Peyer's patch (tissue), 4 donors: ENCODE measurements at places on chromosomes 12 and 14. TPM values are rescaled to one million over a fixed set of nuclear protein-coding genes. Genes with fewer than 3 reads are reported as not detected.
A peak's percentile ranks its signal among the peaks of the same experiment; 100 is the strongest.

DNA sequence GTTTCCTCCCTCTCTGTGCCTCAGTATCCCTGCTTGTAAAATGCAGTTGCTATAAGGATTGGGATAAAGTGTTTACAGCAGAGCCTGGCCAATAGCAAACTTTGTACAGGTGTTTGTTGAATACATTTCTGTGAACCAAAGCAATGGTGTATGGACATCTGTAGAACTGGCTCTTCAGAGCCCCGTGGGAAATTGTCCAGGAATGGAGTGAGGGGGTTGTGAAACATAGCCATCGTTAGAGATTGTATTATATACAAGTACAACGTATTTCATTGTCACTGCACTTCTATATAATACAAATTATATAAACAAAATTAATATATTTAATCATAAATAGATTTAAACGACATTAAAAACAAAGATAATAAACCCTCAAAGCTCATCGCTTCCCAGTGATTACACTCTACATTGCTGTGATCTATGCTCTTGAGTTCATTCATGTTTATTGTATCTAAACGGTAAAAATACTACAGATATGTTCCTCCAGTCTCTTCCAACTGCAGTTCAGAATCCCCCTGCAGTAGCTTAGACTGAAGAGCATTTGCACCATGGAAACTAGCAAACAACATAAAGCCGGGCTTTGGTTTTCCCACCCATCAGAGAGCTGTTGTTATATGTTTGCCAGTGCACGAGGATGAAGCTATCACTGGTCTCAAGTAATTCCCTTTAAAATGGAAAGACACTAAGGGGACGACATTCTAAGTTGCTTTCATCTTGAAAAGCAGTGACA is 216.7 kb downstream of the TMEM132C start:
- H3K4me3 ChIP-seq = no peak overlapping the region
- H3K27ac ChIP-seq = no peak overlapping the region
- no peak for DNase-seq
- H3K4me1 ChIP-seq = no peaks in the 10 kb centered on the region
- no peaks in the 10 kb centered on the region for H3K36me3 ChIP-seq

DNA sequence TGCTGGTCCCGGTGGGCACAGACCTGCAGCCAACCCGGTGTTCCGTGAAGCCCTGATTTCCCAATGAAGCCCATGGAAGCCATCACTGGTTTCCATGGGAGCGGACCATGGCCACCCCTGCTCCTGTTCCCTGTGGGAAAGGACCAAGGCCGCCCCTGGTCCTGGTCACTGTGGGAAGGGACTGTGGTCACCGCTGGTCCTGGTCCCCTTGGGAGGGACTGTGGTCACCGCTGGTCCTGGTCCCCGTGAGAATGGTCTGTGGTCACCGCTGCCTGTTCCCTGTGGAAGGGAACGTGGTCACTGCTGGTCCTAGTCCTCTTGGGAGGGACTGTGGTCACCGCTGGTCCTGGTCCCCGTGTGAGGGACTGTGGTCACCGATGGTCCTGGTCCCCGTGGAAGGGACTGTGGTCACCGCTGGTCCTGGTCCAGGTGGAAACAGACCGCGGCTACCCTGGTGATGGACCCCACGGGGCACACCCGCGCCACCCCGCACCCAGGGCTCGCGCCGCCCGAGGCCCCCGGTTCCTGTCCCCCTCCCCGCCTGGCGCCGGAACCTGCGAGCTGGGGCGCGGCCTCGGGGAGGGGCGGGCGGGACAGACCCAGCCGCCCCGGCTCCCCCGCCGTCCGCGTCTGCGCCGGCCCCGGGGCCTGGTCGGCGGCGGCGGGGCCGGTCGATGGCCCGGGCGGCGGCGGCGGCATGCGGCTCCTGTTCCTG is at the start of gene GLT1D1:
TSS of gene GLT1D1 (plus strand) at position 594 of the 715 bp plus-strand sequence. CDS start at position 698, 104 bp downstream.
- peaks cover 4% of the 10 kb centered on the region for H3K27me3 ChIP-seq
- DNase-seq = peak; percentile 29
- peaks cover 4% of the 10 kb centered on the region for H3K4me1 ChIP-seq
- H3K4me3 ChIP-seq = no peak within 1 kb of the TSS

Gene PRKD1
- 0.88 TPM for total RNA-seq

Gene PGF
- 28.1 TPM for total RNA-seq

- H3K27me3 ChIP-seq = no peaks in the 10 kb centered on the region
- no peaks in the 10 kb centered on the region for H3K36me3 ChIP-seq
- peaks cover 10% of the 10 kb centered on the region for H3K4me1 ChIP-seq
- H3K27ac ChIP-seq = peak overlapping the region; percentile 23
Observed at GRCh38 chr12:89166525-89166934, 185.8 kb downstream of the DUSP6 start.

DNA sequence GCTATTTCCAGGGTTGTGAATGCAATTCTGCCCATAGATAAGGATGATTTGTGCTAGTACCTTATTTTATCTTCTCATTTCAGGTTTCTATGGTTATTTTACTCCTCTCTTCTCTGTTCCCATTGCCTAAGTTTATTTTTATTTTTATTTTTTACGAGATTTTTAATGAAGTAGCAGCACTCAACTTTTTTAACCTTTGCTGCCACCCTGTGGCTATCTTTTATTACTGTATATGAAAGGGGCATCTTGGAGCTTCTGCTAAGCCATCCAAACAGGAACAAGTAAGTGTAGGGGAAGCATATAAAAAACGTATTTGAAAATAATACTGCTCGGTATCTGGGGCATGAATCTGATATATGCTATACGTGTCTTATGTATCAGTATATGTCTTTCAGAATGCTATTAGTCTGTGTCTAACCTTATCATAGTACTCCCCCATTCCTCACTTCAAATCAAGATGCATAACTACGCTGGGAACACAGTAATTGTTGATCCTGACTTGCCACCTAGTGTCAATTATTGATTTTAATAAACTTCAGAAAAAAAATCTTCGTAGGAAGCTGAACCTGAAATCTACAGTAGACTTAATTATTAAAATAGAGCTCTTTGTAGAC is 60.3 kb downstream of the KLRG1 start:
- no peaks in the 10 kb centered on the region for H3K4me1 ChIP-seq
- no peaks in the 10 kb centered on the region for H3K27me3 ChIP-seq
- no peak overlapping the region for H3K4me3 ChIP-seq
- no peaks in the 10 kb centered on the region for H3K36me3 ChIP-seq
- no peak overlapping the region for H3K27ac ChIP-seq
- DNase-seq = no peak

Gene IAPP
- total RNA-seq = not detected

- DNase-seq = no peak
- no peaks in the 10 kb centered on the region for H3K27me3 ChIP-seq
- H3K4me3 ChIP-seq = no peak overlapping the region
- no peak overlapping the region for H3K27ac ChIP-seq
Observed at GRCh38 chr14:38209572-38210557, 2.2 kb downstream of the SSTR1 start.

GRCh38 chr14:76334316-76334715 is 41.6 kb upstream of the ESRRB start:
- no peaks in the 10 kb centered on the region for H3K4me1 ChIP-seq
- no peak for DNase-seq
- no peaks in the 10 kb centered on the region for H3K27me3 ChIP-seq
- no peak overlapping the region for H3K27ac ChIP-seq
- no peaks in the 10 kb centered on the region for H3K36me3 ChIP-seq

DNA sequence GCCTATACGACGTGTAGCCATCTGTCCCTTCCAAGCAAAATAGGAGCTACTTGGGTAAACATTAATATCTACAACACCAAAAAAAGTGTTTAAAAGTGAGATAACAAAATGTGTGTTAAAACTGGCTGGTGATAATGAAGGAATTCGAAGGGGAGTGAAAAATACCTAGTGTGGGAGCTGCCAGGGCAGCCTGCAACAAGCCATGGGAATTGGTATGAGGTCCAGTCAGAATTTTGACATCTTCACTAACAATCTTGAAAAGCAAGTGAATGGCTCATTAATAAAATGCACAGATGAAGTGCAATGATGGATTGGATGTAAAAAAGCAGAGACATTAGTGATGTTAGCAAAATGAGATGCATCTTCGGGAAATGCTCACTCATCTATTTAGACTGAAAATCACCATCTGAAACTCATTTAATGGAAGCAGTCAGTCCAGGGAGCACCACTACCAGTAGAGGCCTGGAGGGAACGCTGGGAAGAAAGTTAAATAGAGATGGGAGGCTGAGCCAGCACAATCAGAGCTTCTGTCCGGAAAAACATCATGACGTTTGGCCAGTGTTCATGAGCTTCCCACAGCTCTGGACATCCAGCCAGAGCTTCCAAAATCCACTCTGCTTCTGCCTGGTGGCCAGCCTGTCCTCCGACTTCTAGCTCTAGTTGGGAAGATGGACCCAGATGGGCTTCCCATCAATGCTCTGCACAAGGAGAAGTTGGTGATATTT is 405.0 kb upstream of the TMTC1 start:
- H3K4me3 ChIP-seq = no peak overlapping the region
- no peak for DNase-seq
- H3K27ac ChIP-seq = no peak overlapping the region
- H3K36me3 ChIP-seq = no peaks in the 10 kb centered on the region
- no peaks in the 10 kb centered on the region for H3K4me1 ChIP-seq

Gene VTI1B
- total RNA-seq = 75.5 TPM

- DNase-seq = no peak
- no peak overlapping the region for H3K4me3 ChIP-seq
- no peak overlapping the region for H3K27ac ChIP-seq
- H3K36me3 ChIP-seq = no peaks in the 10 kb centered on the region
- no peaks in the 10 kb centered on the region for H3K27me3 ChIP-seq
- no peaks in the 10 kb centered on the region for H3K4me1 ChIP-seq
Observed at GRCh38 chr12:46260124-46260912, 8.5 kb downstream of the SLC38A1 start.

GRCh38 chr14:23071244-23071920 is 14.1 kb upstream of the CDH24 start:
- H3K4me1 ChIP-seq = no peaks in the 10 kb centered on the region
- no peaks in the 10 kb centered on the region for H3K36me3 ChIP-seq
- H3K27me3 ChIP-seq = no peaks in the 10 kb centered on the region
- H3K4me3 ChIP-seq = peak overlapping the region; percentile 71

DNA sequence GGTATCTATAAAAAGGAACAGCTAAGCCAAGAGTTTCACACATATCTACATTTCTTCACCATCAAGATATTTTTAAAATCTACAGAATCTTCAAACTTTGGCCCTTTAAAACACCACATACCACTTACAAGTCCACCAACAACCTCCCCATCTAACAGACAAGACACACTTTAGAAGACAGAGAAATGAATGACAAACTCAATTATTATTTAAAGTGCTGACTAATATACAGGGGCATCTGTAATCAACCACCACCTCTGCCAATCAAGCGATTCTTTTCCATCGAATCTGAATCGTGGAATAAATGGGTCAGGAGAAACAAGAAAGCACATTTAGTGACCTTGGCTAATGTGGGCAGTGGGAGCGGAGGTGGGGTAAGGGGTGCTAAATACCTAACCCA is 7.7 kb downstream of the SETD3 start:
- H3K27ac ChIP-seq = no peak overlapping the region
- no peak for DNase-seq
- H3K27me3 ChIP-seq = no peaks in the 10 kb centered on the region
- no peak overlapping the region for H3K4me3 ChIP-seq

- no peaks in the 10 kb centered on the region for H3K4me1 ChIP-seq
- H3K36me3 ChIP-seq = no peaks in the 10 kb centered on the region
- no peak overlapping the region for H3K27ac ChIP-seq
- no peaks in the 10 kb centered on the region for H3K27me3 ChIP-seq
- no peak for DNase-seq
- H3K4me3 ChIP-seq = no peak overlapping the region
Observed at GRCh38 chr12:4001841-4002240, 128.6 kb upstream of the PARP11 start.

Gene IL26
- total RNA-seq = not detected

Gene KLHL33
- not detected for total RNA-seq

- H3K27ac ChIP-seq = no peak overlapping the region
- no peak overlapping the region for H3K4me3 ChIP-seq
- DNase-seq = no peak
- H3K4me1 ChIP-seq = no peaks in the 10 kb centered on the region
- H3K36me3 ChIP-seq = no peaks in the 10 kb centered on the region
- H3K27me3 ChIP-seq = no peaks in the 10 kb centered on the region
Observed at GRCh38 chr12:74903522-74903921, 306.1 kb downstream of the KCNC2 start.

DNA sequence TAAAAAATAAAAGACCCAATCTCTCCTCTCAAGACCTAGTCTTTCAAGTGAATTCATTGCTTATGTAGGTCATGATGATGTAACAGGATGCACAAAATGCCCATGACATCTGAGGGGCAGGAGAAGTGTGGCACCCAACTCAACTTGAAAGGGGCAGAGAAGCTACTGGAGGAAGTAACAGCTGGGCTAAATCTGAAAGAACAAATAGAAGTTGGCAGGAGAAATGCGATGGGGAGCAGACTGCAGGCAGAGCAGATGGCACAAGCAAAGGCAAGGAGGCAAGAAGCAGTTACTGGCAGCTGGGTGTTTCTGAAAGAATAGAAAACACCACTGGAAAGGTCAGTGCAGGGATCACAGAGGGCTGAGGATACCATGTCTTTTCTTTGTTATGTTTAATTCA is 14.6 kb downstream of the SLC38A4 start:
- H3K36me3 ChIP-seq = no peaks in the 10 kb centered on the region
- DNase-seq = no peak
- H3K27ac ChIP-seq = no peak overlapping the region
- H3K4me1 ChIP-seq = no peaks in the 10 kb centered on the region
- no peaks in the 10 kb centered on the region for H3K27me3 ChIP-seq
- H3K4me3 ChIP-seq = no peak overlapping the region

GRCh38 chr14:27863166-27863565 is 903.4 kb upstream of the FOXG1 start:
- H3K4me1 ChIP-seq = no peaks in the 10 kb centered on the region
- H3K36me3 ChIP-seq = no peaks in the 10 kb centered on the region
- no peak overlapping the region for H3K27ac ChIP-seq
- no peaks in the 10 kb centered on the region for H3K27me3 ChIP-seq
- DNase-seq = no peak

Gene RNASE7
- not detected for total RNA-seq

Gene LAG3
- total RNA-seq = 3.0 TPM

DNA sequence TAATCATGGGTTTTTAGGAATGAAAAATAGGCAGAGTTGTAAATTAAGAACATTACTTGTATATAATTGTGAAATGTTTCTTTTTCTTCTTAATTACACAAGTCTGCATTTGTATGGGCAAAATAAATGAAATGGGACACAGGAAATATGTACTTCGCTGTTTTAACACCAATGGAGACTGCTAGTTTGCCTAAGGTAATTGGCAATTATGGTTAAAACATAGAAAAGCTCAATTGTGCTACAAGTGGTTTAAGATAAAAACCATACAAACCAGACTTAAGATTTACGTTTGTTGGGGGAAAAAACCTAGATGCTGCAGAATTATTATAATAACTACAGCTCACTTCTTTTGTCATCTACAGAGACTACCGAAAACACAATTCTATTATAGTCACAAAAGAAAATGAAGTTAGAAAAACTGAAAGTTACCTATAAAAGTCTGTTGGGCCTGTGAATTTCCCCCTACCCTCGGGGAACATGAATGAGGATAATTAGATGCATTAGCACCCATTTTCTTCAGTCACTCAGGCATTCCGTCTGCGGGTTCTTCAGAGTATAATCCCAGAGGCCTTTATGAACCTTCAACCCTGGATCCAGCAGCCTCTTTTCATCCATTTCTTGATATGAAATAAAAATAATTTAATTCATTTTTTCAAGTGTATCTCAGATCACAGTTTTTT is 37.2 kb downstream of the BTBD7 start:
- no peak for DNase-seq
- no peaks in the 10 kb centered on the region for H3K4me1 ChIP-seq
- H3K27me3 ChIP-seq = no peaks in the 10 kb centered on the region
- no peak overlapping the region for H3K4me3 ChIP-seq
- H3K27ac ChIP-seq = no peak overlapping the region
- no peaks in the 10 kb centered on the region for H3K36me3 ChIP-seq
